ENCODE measurements at places on chromosomes 4 and X.

- no peak for DNase-seq
Measured at GRCh38 chr4:42326040-42326439, 71.2 kb upstream of the SHISA3 start.

DNA sequence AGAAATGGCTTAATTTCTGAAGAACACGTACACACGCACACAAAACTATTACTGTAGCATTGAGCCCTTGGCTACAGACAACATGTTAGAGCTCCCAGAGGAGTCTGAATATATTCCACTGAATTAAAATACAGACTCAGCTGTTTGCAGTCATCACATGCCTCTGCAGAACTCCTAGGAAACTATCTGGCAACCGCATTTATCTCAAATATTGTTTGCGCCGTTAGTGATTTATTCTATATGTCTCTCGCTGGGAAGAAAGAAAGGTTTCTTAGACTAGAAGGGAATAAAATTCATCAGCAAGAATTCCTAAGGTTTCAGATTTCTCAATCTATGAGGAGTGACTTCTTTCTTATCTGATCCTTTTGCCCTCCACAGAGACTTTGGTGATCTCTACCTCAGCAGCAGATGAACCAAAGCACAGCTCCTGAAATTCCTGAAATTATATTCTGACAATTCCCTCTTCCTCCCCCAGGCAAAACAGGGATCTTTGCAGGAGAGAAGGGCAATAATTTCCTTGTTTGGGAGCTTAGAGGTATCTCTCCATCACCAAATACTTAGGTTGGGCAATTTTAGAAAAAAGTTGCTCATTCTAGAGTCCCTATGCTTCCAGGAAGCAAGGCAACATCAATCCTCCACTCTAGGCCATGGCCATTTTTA, 199.2 kb downstream of the APBB2 start:
- no peak for DNase-seq

- no peak for DNase-seq
Measured at GRCh38 chr4:6236816-6237390, 32.7 kb upstream of the WFS1 start.

- no peak for DNase-seq
Measured at GRCh38 chr4:187444061-187444460, 551.5 kb upstream of the ZFP42 start.

GRCh38 chr4:7389719-7390118, 45.0 kb downstream of the PSAPL1 start:
- no peak for DNase-seq

GRCh38 chr4:137238456-137239162, 293.7 kb downstream of the PCDH18 start:
- DNase-seq = no peak

- no peak for DNase-seq
Measured at GRCh38 chr4:95068818-95069478, 311.2 kb downstream of the BMPR1B start.

GRCh38 chrX:73850124-73851013, 287.4 kb downstream of the CHIC1 start:
- DNase-seq = no peak
